Thymus (tissue), 14 donors: ENCODE measurements at places on chromosomes 12 and 14. TPM values are rescaled to one million over a fixed set of nuclear protein-coding genes. Genes with fewer than 3 reads are reported as not detected.

The DAO gene
- 0.05 TPM for total RNA-seq

The TPH2 gene
- not detected for total RNA-seq

DNA sequence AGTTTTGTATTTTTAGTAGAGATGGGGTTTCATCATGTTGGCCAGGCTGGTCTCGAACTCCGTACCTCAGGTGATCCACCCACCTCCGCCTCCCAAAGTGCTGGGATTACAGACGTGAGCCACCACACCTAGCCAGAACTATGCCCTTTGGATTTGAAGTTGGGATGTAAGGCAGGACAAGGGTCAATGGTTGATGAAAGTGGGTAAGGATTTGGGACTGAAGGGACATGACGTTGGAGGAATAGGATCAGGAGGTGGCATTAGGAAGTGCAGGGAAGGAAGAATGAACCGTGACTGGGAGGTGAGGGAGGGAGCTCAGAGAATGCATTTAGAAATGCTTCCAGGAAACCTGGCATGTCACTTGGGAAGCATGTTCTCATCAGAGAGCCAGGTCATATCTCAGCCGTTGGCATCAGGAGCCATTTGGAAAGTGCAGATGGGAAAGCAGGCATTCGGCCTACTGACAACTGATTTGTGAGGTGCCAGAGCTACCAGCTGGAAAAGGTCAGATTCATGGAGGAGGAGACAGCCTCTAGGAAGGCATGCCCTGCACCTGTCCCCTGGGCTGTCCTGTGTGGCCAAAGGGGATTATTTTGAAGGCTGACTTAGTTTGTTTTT is 2.2 kb downstream of the CRADD start:
- no peak for DNase-seq
- no peaks in the 10 kb centered on the region for H3K36me3 ChIP-seq
- no peak overlapping the region for H3K27ac ChIP-seq
- H3K4me1 ChIP-seq, result peaks cover 2% of the 10 kb centered on the region

DNA sequence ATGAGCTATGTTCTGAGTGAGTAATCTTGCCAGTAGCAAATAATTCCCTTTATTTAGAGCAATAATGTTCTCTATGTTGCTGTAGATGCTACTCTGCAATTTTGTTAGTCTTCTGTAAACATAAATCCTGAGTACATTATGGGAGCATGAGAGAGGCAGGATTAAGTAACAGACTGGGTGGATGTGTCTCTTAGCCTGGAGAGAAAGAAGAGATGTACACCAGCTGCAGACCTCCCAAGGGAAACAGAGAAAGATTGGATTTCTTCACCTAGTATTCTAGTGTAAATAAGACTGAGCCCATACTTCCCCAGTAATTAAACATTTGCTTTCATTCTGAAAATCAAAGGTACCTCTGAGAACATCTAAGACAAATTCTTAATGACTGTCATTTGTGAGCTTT is 564.0 kb downstream of the TRHDE start:
- no peaks in the 10 kb centered on the region for H3K27me3 ChIP-seq
- no peak overlapping the region for H3K27ac ChIP-seq
- no peaks in the 10 kb centered on the region for H3K36me3 ChIP-seq
- no peak for DNase-seq
- H3K4me1 ChIP-seq, result no peaks in the 10 kb centered on the region
